Heart right ventricle (tissue), 16 donors: ENCODE measurements at places on chromosomes 4 and X. TPM values are rescaled to one million over a fixed set of nuclear protein-coding genes. Genes with fewer than 3 reads are reported as not detected.

DNA sequence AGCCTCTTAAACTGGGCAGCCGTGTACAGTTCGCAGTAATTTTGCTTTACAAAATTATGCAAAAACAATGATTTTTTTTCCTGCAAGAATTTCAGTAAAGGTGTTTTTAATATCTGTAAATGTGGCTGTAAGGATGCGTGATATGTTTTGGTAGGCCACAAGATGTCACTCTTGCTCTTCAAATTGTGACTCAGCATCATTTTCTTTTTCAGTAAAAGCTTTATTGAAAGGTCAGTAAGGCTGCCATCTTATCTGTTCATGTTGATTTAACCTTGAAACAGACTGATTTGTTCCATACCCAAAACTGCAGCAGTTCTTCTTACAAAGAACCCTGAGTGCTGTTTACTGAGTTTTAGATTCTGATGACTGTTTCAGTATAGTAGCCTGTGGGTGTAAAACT lies 39.9 kb downstream of the TXLNG start:
- DNase-seq, result no peak
- H3K36me3 ChIP-seq, result peaks cover 19% of the 10 kb centered on the region
- H3K4me3 ChIP-seq, result no peak overlapping the region
- no peak overlapping the region for H3K27ac ChIP-seq
- no peaks in the 10 kb centered on the region for H3K27me3 ChIP-seq
- no peaks in the 10 kb centered on the region for H3K4me1 ChIP-seq

AKAP14 gene
- total RNA-seq, result not detected

C1QTNF7 gene
- 0.39 TPM for total RNA-seq

DNA sequence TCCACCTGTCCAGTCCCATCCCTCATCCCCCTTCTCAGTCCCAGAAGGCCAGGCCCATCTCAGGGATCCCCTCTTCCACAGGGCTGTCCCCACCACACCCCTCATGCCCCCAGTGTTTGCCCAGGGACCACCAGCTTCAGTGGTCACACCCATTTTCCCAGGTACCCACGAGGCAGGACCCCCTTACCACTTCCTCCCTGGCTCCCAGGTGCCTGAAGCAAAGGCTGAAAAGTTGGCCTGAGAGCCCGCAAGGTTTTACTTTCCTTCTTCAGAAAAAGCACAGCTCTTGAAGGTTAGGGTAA lies 7.8 kb downstream of the TMEM271 start:
- DNase-seq, result no peak
- H3K36me3 ChIP-seq, result no peaks in the 10 kb centered on the region
- H3K27me3 ChIP-seq, result peaks cover 7% of the 10 kb centered on the region
- no peak overlapping the region for H3K27ac ChIP-seq
- no peaks in the 10 kb centered on the region for H3K4me1 ChIP-seq

DNA sequence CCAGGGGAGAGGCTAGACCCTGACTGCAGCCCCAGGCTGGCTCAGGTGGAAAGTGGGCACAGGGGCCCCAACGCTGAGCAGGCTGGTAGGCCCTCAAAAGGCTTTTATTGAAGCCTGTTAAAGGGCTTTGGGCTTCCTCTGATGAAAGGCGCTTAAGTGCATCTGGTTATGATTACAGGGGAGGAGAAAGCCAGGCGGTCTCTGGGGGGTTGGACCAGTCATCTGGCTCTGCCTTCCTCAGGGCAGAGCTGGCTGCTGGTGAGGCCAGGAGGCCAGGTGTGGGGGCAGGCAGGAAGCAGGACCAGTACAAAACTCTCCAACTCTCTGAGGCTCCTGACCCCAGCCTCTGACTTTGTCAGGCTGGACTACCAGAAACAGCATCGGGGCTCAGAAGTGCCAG lies 68.8 kb upstream of the BCOR start:
- no peak overlapping the region for H3K4me3 ChIP-seq
- H3K36me3 ChIP-seq, result no peaks in the 10 kb centered on the region
- no peak for DNase-seq
- H3K27me3 ChIP-seq, result no peaks in the 10 kb centered on the region
- H3K4me1 ChIP-seq, result peaks cover 39% of the 10 kb centered on the region
- no peak overlapping the region for H3K27ac ChIP-seq

- peaks cover 21% of the 10 kb centered on the region for H3K4me1 ChIP-seq
- H3K27me3 ChIP-seq, result no peaks in the 10 kb centered on the region
- no peak for DNase-seq
- H3K4me3 ChIP-seq, result no peak overlapping the region
- H3K27ac ChIP-seq, result no peak overlapping the region
- H3K36me3 ChIP-seq, result peaks cover 1% of the 10 kb centered on the region
Observed at GRCh38 chr4:119604266-119604665, 24.3 kb downstream of the PDE5A start.
